ENCODE measurements at places on chromosomes 6 and 20.

DNA sequence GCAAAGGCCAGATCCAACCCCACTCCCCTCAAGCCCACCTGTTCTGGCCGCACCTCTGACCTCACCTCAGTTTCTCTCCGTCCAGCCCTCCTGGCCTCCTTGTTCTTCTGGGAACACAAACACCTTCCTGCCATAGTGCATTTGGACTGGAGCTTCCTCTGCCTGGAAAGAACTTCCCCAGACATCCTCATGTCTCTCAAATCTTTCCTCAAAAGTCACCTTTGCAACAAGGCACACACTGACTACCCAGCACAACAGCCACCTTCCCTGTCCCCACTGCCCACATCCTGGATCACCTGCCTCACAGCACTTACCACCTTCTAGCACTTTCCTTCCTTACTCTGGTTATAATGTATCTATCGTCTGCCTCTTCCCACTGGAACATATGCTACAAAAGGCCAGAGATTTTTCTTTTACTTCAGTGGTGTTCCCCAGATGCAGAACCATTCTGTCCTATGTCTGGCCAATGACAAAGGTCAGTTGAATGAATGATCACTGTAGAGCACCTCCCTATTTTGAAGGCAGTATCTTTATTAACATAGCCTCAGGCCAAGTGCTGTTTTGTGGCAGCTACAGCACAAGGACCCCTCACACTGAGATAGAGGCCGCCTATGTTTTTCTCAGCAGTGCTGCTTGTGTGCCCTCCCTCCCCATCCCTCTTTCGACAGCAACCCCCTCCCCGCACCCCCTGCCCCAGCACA is 4.1 kb downstream of the HLA-B start:
- no peak for DNase-seq

DNA sequence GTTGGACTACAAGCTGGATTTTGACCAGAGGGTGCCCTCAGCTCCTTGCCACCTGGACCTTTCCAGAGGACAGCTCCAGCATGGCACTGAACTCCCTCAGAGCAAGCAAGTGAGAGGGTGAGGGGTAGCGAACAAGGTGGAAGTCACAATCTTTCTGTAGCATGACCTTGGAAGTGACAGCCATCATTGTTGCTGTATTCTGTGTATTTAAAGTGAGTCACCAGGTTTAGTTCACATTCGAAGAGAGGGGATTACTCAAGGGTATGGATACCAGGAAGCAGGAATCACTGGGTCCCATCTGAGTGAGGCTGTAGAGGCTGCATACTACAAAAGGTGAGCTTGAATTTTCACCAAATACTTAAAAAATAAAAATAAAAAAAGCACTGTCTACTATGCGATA is 280.0 kb upstream of the SPTLC3 start:
- DNase-seq: no peak

GRCh38 chr6:39360378-39360777 is 37.9 kb upstream of the KCNK16 start:
- no peak for DNase-seq

DNA sequence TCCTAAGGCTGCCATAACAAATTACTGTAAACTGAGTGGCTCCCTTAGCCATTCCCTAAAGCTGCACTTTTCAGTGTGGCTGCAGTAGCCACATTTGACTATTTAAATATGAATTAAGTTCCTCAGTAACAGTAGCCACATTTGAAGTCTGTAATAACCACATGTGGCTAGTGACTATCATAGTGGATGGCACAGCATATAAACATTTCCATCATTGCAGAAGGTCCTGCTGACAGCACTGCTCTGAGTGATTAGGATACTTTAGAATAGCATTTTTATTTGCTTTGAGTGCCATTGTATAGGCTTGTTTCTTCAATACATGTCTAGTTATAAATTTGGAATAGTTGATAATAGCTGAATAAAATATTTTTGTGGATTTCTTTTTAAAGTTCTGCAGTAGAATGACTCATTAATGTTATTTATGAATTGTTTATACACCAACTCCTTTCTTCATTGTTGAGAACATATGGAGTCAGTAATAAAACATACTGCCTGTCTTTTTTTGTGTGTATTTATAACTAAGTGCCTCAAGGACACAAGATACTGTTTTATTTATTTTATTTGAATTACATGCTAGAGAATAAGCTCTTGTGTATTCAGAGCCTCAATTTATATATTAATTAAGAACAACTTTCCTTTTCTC is 217.2 kb downstream of the CDKAL1 start:
- DNase-seq: no peak

GRCh38 chr20:16203096-16203495 is 370.2 kb downstream of the KIF16B start:
- DNase-seq: no peak

DNA sequence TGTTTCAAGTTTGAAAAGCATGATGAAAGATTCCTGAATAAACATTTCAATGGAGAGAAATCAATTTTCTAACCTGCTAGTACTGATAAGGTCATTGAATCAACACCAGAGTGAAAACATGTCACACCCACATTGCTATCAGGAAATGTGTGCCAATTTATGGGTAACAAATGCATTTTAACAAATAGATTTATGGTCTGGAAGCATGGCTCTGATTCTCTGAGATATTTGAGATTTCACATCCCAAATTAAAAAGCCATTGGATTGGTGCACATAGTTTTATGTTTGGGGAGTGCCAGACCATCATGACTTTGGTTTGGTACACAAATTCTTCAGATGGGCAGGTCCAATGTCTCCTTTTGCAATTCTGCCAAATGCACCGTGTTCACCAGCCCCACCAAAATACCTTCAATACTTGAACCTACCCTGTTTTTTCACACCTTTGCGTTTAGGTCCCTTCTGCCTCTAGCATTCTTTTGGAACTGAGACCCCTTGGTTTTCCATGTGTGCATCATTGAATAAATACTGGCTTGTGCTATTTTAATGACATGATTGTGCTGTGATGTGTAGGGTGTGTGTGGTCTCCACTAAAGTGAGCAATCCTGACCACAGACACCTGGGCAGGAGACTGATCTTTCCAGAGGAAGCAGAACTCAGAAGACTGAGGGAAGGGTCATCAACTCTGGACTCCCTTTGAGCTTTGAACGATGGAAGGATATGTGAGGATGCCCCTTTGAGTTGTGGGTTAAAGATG is 20.4 kb downstream of the IL20RA start:
- no peak for DNase-seq

DNA sequence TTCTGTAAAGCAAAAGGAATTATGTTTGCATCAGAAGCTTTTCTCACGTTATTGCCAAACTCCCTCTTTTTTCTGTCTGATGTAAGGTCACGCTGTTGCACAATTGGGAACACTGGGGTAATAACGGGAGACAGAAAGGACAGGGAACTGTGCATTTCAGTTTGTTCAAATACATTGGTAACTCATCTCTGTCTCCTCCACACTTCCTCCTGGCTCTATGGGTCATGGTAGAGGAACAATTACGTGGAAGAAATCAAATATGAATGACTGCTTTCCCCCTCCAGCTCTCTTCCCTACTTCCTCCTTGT is 132.2 kb upstream of the TNFAIP3 start:
- peak; percentile 80 for DNase-seq

DNA sequence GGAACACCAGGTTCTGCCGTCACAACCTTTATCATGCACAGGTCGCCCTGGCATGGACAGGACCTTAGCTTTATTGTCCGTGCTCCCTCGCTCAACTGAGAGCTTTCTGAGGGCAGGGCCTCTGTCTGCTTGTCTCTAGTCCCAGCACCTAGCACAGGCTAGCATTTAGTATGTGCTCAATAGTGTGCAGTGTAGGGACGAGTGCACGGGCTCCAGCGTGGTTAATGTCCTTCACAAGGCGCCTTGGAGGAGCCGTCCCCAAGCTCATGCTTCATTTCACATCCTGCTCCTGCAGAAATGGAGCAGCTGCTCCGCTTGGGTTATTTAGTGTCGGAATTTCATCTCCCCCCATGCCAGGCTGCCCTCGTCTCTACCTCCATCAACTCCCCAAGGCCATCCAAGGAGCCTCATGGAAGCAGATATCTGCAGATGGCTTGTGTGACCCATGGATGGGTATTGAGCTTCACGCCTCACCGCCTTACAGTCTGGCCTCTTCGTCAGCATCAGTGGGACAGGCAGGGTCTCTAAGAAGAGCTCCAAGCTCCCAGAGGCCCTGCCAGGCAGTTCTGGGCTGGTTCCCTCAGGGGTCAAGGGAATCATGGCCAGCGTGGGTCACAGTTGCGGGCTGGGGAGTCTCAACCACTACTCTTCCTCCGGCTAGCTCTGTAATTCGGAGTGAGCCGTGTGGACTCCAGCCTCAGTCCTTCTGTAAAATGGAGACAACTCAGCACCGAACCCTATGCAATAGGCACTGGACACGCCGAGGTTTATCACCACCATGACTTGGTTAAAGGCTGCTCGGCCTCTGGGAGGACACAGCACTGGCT is 60.8 kb upstream of the APCDD1L start:
- DNase-seq: no peak

DNA sequence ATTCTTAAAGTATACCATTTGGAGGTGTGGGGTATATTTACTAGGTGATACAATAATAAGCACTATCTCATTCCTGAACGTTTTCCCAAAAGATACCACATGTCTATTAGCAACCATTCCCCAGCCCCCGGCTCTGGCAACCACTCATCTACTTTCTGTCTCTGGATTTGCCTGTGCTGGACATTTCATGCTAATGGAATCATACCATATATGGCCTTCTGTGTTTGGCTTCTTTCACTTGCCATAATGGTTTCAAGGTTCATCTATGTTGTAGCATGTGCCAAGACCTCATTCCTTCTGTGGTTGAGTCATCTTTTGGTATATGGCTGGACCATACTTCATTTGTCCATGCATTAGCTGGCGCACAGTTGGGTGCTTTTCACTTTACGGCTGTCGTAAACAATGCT is 39.7 kb downstream of the BCAS4 start:
- no peak for DNase-seq

DNA sequence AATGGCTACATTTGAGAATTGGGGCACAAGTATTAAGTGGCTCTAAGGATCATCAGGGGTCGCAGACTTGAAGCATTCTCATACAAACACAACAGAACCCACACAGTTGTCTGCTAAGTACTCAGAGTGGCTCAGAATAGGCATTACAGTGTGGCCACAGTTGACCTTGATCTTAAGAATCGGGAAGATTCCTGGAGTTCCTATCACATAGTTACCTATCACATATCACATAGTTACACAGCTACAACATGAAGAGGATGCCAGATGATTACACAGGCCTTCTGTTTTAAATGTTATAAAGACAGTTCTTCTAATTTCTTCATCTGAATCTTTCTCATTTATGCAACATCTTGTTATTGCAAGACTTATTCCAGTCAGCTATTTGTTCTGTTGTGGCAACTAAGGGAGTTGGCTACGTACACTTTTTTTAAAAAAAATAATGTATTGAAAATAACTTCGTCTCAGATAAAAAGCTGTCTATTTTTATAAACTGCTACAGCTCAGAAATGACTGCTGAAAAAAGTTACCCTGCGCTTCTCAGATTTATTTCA is 129.0 kb downstream of the REV3L start:
- DNase-seq: no peak

GRCh38 chr20:57930351-57930750 is 220.5 kb upstream of the PMEPA1 start:
- DNase-seq: no peak

DNA sequence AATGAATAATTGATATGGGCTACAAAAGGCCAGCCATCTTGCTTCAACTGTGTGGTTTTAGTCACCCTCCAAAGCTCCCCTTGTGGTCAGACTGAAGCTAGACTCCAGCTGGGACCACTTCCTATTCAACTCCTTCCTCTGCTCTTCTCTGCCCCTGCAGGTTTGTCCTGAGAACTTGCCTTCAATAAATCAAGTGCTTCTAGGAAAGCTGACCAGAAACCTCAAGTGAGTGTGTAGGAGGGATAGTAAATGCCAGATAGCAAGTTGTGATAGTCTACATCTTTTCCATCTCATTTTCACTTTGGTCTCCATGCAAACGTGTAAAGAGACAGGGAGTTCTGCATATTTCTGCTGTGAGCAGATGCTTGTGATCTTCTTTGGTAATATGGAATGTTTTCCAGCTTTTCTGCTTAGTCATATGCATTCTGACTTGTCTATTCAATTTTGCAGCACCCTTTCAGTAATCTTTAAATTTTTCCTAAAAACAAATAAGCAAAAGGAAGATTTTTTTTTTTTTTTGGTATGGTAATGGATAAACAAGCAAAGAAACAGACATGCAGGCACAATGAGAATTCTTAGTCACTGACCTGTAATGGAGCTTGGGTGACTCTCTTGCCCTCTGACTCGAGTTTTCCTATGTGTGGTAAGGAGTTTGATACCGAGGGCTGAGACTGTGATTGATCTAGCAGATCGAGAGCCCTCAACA is 201.3 kb upstream of the BTBD3 start:
- DNase-seq: no peak

- DNase-seq: no peak
These were observed 338.7 kb downstream of the PREX1 start for GRCh38 chr20:48489046-48489463.

- DNase-seq: no peak
These were observed 88.1 kb downstream of the DACT2 start for GRCh38 chr6:168231393-168231957.

All from suppressor macrophage (primary cell).